Psoas muscle (tissue), 8 donors: ENCODE measurements at places on chromosomes 12 and 14. TPM values are rescaled to one million over a fixed set of nuclear protein-coding genes. Genes with fewer than 3 reads are reported as not detected.

DNA sequence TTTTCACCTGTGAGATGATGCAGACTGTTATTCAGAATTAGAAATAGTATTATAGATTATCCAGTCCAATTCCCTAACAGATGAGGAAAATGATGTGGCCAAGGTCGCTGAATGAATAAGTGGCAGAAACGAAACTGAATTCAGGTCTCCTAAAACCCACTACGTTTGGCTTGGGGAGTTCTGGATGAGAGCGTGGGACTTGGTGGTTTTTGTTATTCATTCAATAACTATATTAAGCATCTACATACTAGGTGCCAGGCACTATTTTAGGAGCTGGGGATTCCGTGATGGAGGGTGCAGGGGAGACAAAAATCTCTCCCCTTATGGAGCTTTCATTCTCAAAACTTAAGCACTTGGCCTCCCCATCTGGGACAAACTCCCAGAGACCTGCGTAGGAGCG lies 813 bp upstream of the CCDC184 start:
- DNase-seq = no peak

DNA sequence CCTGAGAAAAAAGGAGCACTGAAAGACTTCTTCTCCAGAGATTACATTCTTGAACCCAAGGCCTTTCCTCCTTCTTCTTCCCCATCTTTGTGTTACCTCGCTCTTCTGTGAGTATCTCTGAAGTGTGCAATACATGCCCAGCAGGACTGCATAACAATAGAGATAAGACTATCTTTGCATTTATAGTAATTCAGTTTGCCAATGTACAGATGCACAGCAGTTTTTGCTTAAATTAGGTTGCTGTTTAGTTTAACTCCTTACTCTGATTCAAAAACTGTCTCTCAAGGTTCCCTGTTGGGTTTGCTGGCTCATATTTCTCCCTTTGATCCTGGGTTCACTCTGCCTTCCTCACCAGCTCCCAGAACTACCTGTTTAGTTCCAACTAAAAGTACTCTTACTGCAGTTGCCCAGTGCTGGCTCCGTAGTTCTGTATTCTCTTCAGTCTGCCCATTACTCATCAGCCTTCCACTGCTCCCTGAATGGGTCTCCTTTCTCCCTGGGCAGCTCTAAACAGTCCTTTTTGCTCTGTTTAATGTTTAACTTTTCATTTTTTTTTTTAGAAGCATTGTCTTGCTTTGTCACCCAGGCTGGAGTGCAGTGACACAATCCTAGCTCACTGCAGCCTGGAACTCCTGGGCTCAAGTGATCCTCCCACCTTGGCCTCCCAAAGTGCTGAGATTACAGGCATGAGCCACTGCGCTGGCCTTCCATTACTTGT lies 180.6 kb upstream of the CAND1 start:
- DNase-seq = no peak

DNA sequence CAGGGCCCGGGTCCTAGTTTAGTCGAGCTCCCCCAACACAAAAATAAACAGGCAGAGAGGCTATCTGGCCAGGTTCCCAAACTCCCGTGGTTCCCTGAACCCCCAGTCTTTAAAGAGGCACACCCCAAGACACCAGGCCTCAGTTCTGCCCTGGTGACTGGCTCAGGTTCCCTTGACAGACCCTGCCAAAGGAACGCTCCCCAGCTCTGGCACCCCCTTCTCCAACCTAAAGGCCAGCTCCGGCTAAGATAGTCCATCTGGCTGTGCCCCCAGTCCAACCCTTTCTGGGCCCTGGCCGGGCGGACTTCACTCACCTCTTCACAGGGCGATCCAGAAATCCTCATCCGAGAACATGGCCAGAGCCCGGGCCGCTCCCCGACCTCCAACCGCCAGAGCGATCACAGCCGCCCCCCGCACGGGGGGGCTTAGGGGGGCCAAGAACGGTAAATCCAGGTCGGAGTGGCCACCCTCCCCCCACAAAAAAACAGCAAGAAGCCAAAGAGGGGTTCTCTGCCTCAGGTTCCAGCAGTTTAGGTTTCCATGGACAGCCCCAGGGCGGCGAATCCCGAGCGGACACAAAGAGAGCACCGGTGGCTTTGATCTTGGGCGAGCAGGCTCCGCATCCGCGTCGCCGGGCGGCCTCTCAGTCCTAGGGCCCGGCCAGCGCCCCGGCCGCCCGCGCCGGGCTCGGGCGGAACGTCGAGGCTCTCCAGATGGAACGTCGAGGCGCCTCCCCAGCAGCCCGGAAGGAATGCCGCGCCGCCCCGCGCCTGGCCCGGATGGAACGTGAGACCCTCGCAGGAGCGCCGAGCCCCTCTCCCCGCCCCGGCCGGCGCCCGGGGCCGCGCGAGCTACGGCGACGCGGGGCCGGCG lies 1.1 kb downstream of the KMT2D start:
- no peak for DNase-seq

Gene P3H3
- total RNA-seq = 2.3 TPM

Gene PLA2G1B
- total RNA-seq = not detected

GRCh38 chr12:69884386-69884785 lies 59.4 kb downstream of the MYRFL start:
- no peak for DNase-seq

Gene CD27
- total RNA-seq = 0.28 TPM

DNA sequence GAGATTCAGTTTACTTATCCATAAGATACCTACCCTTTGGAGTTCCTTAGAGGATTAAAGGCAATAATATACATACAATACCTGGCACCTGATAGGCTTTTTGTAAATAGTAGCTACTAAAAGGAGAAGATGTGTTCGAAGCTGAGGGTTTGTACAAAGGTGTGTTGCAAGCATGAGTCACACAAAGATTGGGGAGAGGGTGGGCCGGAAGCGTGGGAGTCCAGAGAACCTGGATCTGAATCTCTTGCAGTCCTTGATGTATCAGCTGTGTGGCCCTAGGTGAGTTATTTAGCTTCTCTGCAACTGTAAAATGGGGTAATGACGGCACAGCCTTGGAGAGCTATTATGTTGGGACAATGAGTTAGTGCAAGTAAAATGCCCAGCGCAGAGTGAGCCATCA lies 61.6 kb upstream of the PSMC1 start:
- DNase-seq = no peak

Gene KIF26A
- 3.2 TPM for total RNA-seq

Gene SIX6
- 0.38 TPM for total RNA-seq

Gene LMNTD1
- not detected for total RNA-seq

- DNase-seq = no peak
Observed at GRCh38 chr12:41058266-41058665, 129.9 kb upstream of the PDZRN4 start.

Gene GSKIP
- 6.9 TPM for total RNA-seq

Gene TSPAN19
- not detected for total RNA-seq

DNA sequence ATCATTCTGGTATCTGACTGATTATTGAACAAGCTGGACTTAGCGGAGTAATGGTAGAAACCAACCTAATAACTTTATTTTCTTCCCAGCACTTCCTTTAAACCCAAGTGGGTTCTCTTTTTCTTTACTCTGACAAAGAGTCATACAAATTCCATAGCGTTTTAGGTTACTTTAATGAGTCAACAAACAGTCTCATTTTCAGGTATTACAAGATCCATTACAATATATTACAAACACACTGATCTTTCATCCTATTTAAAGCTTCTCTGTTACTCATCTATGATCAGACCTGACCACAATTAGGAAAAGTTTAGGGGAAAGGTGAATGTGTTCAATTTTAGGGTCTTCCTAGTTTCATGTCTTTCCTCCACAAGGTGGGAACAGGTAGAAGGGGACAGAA lies 39.4 kb upstream of the PTPRQ start:
- DNase-seq = no peak

DNA sequence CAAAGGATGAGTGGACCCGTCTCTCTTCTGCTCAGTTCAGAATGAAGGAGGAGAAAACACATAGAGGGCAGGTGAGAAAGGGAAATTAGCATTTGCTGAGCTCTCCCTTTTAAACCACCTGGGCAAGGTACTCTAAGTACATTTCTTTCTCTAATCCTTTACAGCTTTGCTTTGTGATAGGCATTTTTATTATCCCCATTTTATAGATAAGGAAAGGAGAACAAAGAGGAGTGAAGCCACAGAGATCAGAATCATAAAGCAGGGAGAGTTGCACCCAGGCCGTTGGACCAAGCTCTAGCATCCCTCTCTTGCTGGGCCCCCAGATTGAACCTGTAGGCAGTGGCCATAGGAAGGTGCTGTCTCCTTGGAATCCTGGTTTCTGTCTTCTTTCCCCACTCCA lies 47.0 kb downstream of the VCPKMT start:
- no peak for DNase-seq

DNA sequence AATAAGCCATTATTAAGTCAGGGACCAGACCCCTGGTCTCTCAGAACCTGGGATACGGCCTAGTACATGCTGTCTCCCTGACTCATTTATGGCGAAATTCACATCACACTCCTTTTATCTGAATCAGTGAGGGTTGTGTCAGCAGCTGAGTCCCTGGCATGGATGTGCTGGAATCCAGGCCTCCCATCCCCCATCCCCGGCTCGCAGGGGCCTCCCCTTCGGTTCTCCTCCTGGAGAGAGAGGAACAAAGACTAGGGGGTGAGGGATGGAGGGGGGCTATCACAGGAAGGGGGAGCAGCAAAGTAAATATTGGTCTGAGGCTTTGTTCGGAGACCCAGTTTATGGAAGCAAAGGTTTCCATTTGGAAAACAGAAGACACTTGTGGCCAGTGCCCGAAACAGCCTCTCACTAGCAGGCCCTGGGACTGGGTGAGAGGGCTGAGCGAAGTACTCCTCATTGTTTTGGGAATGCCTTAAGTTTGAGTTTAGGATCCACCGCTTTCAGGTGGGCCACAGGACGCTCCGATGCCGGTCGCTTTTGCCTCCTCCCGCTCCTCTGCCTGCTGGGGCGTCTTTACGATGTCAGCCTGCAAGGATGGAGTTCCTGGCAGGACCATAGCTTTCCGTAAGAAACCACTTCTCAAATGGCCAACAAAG lies 145.0 kb downstream of the PRKCH start:
- DNase-seq = peak; percentile 65

DNA sequence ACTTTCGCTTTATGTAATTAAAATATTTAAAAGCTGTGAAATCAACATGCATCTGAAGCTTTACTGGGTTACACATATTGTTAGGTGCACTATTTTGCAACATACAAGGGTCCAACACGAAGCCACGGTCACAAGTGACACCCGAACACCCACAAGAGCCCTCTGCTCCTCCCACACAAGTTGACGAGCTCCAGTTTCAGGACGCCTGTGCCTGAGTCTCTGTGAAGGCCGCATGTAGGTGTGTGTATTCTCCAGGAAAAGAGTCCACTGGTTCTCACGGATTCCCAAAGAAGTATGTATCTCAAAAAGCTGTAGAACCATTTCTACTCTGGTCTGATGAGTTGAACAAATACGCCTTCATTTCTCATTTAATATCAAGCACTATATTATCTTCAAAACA lies 12.0 kb downstream of the SLC15A4 start:
- no peak for DNase-seq
